Suppressor macrophage (primary cell): ENCODE measurements at places on chromosomes 11 and 22.

DNA sequence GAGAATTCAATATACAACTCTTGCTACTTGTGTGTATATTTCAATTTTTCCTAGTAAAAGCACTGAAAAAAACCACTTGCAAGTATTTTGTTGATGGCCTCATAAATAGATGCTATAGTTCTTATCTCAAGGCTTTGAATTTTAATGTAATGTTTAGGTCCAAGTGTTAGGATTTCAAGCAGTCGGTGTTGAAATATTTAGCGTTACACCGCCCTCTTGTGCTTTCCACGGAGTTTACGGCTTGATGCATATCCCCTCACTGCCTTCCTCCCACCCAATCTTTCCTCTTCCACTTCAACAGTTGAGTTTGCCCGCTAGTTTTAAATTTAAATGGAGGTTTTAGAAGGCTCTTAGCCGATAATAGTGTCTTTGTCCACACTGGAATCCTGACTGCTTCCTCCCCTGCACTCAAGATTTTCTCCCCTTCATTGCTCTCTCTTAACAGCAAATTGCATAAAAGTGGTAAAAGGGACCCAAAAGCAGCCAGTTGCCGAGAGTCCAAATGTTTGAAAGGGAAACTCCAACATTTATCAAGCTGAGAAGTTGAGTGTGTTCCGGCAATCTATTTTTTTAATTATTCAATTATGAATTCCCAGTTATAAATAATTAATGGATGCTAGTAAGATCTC lies 25.9 kb upstream of the HTATIP2 start:
- peak; percentile 7 for DNase-seq

DNA sequence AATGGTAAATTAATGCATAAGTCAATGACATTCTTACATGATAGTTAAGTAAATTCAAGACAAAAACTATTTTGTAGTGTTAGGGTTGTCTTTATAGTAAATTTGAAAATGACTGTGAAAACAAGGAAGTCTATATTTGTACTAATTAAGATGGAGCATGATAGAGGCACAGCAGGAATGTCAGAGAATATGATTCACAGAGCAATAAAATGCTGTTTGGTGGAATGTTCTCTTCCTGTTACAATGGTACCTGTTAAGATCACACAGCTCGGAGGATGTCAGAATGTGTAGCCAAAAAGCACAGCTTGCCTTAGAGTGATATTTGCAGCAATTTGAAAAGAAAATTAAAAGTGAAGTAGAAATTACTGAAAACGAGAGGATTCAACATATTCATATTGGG lies 2339.7 kb upstream of the RAG2 start:
- no peak for DNase-seq

DNA sequence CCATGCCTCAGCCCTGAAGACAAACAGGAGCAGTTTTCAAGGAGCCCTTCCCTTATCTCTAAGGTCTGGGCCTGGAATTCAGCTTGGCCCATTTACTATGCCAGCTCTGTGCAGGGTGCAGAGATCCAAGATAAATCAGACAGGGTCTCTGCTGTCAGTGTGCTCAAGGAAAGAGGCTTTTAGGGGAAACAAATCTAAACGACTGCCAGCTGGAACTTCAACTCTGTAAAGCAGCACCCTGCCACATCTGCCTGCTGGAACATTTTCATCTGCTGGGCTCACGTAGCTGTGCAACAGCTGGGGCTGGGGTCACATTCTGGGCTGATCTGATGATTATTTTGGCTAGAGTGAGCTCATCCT lies 19.8 kb upstream of the EHF start:
- DNase-seq: no peak

- no peak for DNase-seq
These were observed 101.2 kb upstream of the HSD17B12 start for GRCh38 chr11:43579171-43579918.

DNA sequence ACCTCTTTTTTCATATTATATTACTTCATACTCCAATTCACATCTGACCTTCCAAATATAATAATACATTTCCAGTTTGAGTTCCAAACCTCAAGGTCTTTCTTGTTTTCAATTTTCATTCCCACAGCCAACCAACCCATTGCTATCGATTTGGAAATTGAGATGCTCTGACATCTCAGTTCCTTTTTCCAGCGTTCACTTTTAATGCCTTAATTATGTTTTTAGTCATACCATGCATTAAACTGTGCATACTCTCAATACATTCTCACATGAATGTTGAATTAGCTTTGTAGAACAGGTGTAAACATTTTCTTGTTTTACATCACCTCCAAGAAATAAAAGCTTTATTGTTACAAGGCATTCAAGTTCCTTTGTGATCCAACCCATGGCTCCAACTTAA lies 294.2 kb upstream of the ANO3 start:
- DNase-seq: no peak

DNA sequence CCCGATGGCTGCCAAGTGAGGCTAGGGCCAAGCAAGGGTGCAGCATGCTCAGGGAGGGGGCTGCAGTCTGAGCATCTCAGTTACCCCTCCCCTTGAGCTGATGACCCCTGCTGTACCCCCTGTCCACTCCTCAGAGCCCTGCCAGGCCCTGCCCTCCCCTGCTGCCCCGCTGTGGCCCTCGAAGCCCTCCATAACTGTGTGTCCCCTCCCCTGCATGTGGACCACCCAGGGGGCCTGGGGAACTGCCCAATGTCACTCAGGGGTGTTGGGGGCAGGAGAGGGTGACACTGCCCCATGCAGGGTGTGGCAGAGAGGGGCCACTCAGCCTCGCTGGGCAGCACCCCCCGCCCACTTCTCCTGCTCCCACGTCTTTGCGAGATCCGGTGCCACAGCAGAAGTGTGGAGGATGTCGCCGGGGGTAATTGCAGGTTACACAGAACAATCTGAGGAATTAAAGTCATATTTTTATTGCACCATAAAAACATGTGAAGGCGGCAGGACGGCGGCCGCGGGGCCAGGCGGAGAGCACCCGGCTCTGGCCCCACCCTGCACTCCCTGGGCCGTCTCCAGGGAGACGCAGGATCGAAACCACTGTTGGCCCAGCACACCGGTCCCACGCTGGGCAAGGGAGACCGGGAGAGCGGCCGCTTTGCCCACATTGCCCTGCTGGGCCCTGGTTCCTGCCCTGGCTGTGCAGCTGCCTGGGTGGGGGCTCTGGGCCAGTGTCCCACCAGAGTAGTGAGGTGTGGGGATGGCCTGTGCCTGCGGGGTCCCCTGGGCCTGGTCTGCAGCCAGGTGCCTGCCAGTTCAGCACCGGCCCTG lies 18.7 kb upstream of the GNB1L start:
- no peak for DNase-seq

- no peak for DNase-seq
These were observed 2.9 kb downstream of the SEPTIN5 start for GRCh38 chr22:19717181-19717580.

DNA sequence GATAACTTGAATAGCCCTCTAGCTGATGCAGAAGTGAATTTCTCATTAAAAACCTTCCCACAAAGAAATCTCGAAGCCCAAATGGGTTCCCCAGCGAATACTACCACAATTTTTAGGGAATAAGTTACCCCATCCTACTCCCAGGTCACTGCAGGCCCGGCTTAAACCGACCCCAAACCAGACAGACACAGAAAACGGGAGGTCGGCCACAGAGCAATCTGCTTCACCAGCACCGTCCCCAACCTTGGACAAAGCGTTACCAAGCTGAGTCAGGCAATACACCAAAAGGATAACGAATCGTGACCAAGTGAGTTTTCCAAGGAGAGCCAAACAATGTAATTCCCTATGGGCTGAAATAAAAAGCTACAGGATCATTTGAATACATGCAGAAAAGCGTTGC lies 575 bp upstream of the MOV10L1 start:
- no peak for DNase-seq

DNA sequence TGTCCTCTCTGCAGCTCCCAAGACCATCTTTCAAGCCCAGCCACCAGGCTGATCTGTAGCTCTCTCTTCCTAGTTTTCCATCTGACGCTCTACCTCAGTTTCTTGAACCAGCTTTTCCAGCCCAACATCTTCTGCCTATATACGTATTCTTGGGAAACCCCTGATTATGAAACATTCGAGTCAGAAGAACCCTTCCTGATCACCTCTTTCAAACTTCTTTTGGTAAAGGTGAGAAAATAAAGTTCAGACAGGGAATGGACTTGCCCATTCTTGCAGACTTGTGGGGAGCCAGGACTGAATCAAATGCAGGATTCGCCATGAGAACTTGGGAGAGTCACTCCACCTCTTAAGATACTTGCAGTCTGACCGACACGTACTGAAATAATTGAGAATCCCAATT lies 169.5 kb upstream of the NARS2 start:
- DNase-seq: no peak

DNA sequence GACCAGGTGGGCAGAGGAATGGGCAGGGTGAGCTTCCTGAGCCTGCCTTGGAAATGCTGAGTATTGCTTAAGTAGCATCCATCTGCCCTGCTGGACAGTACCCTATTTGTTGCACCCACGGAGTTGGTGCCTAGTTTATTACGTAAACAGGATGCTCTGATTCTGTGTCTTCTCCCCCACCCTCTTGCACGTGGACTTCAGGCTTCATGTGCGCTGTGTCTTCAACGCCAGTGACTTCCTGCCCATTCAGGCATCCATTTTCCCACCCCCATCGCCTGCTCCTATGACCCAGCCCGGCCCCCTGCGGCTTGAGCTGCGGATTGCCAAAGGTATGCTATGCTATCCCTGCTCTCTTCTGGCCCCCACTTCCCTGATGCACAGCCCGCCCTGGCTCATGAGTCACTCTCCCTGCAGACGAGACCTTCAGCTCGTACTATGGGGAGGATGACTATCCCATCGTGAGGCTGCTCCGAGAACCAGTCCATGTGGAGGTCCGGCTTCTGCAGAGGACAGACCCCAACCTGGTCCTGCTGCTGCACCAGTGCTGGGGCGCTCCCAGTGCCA lies 5.7 kb downstream of the ZP1 start:
- peak; percentile 62 for DNase-seq

DNA sequence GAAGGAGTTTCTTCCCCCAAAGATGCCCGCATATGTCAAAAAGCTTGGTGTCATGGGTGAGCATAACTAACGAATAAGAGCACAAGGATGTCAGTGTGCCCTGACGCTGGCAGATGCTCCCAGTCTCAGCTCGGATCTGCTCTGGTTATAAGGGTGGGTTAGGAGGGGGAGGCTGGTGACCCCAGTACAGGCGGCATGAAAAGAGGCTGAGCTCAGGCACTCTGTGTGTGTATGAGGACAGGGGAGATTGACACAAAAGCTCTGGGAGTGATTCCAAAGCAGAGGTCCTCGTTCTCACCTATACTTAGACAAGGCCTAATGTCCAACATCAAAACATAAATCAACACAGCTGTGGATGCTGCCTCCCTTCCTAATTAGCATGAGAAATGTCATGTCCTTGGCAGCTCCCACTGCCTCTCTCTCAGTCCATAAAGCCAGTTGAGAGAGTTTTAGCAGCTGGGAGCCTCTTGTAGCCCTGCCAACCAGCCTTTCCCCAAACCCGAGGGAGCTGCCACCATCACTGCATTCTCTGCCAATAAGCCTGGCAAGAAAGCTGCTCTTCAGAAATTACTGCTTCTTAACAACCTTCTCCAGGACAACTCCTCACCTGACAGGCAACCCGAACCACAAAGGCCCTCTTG lies 59.8 kb downstream of the SC5D start:
- no peak for DNase-seq

DNA sequence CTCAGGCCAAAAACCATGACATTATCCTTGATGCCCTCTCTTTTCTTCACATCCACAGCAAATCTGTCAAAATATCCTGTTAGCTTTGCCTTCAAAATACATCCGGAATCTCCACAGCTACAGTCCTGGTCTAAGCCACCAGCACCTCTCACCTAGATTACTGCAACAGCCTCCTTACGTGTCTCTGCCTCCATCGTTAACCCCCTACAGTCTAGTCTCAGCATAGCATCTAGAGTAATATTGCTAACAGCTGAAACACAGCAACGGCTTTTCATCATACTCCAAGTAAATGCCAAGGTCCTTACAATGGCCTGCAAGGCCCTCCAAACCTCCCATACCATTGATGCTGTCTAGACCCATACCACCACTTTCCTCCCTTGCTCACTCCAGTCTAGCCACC lies 4.4 kb downstream of the TSG101 start:
- DNase-seq: peak; percentile 4

- no peak for DNase-seq
These were observed 121.9 kb downstream of the PHF21B start for GRCh38 chr22:44887941-44888366.

- no peak for DNase-seq
These were observed 7.6 kb downstream of the CLPB start for GRCh38 chr11:72426758-72427157.

DNA sequence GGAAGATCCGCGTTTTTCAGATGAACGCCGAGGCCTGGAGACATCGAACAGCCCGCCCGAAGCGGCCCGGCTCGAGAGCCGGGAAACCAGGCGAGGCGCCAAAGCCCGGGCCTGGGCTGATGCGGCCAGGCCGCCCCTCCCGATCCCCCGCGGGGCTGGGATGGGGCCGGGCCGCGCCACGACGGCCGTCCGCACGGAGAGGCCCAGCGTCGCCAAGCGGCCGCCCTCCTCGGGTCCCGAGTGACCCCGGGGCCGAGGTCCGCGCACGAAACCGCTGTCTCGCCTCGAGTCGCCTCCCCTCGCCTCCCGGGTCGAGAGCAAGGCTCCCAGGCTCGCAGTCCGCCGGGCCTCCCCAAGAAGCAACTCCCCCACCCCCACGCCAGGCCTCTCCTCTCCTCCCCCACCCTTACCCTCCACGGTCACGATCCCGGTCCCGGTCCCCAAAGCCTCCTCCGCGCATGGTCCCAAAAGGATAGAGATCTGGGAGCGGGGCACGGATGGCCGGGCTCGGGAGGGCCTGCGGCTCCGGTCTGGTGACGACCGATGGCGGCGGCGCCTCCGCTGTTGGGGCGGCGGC lies 482 bp downstream of the DDX17 start:
- peak; percentile 71 for DNase-seq

GRCh38 chr11:36403661-36404060 lies 106.4 kb downstream of the TRAF6 start:
- DNase-seq: no peak

DNA sequence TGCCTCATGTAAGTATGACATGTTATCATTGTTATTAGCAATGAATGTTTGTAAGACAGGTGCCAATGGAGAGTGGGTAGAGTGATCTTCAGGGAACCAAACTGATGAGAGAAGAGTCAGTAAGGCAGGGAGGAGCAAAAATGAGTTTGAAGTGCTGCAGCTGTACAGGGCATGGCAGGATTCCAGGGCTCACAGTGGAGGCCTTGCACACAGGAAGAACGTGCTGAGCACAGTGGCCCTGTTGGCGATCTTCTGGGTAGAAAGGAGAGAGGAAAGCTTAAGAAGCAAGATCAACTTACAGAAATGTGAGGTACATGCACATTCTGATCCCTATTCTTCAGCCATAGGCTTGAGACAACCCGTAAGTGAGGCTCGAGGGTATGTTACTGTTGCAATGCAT lies 219.3 kb upstream of the TMEM45B start:
- DNase-seq: no peak

- no peak for DNase-seq
These were observed 181.1 kb upstream of the SESN3 start for GRCh38 chr11:95412074-95412473.

GRCh38 chr11:44417731-44418455 lies 108.0 kb upstream of the ALX4 start:
- DNase-seq: no peak

- DNase-seq: no peak
These were observed 12.9 kb downstream of the TSPAN32 start for GRCh38 chr11:2314525-2315394.
